ENCODE measurements at places on chromosomes 2 and 18.

GRCh38 chr2:237309011-237309410 lies 105.0 kb downstream of the COL6A3 start:
- no peak for DNase-seq

GRCh38 chr2:15714609-15715008 lies 122.9 kb downstream of the DDX1 start:
- DNase-seq, result no peak

GRCh38 chr2:221553333-221553732 lies 18.8 kb downstream of the EPHA4 start:
- no peak for DNase-seq

- DNase-seq, result no peak
These were observed 383.7 kb downstream of the ZNF521 start for GRCh38 chr18:24968238-24968775.

GRCh38 chr2:149988361-149988760 lies 400.8 kb upstream of the MMADHC start:
- no peak for DNase-seq

GRCh38 chr2:221716426-221717303 lies 144.6 kb upstream of the EPHA4 start:
- no peak for DNase-seq
